Fibroblast of gingiva (primary cell): ENCODE measurements at places on chromosomes 4 and X.

GRCh38 chr4:156999175-156999517, 27.5 kb upstream of the PDGFC start:
- peak; percentile 99 for DNase-seq

- no peak for DNase-seq
These were observed 33.6 kb downstream of the SETD7 start for GRCh38 chr4:139522457-139522856.

DNA sequence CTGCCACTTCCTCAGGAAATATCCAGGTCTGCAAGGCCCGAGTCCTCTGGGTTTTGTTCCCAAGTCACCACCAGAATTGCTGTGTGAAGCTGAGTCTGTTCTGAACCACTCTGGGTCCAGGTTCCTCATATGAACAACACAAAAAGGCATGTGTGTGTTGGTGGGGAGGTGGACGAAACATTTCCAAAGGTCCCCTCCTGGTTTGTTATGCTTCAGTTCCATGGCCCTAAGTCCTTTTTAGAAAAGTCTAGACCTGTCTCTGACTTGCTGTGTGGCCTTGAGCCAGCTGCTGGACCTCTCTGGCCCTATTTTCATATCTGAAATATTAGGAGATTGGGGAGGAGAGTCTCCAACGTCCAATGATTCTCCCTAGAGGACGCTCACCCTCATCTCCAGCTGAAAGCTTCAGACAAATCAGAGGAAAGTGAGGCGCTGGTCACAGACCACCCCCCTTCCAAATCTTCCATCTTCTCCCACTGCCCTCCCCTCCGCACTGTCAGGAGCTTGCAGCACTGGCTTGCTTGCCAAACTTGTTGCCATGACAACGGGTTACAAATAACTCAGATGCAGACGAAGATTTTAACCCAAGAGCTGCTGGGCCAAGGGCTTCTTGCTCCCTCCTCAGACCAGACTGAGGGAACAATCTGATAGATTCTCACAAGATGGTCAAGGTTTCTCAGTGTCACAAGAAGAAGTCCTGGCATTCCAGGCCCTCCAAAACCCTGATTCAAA, 64.5 kb downstream of the SMC1A start:
- peak; percentile 33 for DNase-seq

GRCh38 chrX:10972706-10973105, 138.4 kb upstream of the HCCS start:
- DNase-seq, result peak; percentile 66

DNA sequence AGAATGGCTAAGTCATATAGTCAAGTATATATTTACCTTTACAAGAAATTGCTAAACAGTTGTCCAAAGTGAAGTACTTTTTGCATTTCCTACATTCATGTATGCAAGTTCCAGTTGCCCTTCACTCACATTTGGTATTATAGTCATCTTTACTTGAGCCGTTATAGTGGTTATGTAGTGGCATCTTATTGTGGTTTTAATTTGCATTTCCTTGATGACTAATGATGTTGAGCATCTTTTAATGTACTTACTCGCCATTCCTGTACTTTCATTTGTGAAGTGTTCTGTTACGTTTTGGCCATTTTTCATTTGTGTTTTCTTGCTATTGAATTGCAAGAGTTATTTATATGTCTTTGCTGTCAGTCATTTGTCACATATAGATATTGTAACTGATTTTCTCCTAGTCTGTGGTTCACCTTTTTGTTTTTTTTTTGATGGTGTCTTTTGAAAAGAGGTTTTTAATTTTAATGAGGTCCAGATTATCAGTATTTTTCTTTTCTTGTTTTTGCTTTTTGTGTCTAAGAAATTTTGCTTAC, 27.6 kb downstream of the ARFIP1 start:
- DNase-seq, result peak; percentile 51

- DNase-seq, result no peak
These were observed 5.8 kb downstream of the TAFAZZIN start for GRCh38 chrX:154417157-154417556.

DNA sequence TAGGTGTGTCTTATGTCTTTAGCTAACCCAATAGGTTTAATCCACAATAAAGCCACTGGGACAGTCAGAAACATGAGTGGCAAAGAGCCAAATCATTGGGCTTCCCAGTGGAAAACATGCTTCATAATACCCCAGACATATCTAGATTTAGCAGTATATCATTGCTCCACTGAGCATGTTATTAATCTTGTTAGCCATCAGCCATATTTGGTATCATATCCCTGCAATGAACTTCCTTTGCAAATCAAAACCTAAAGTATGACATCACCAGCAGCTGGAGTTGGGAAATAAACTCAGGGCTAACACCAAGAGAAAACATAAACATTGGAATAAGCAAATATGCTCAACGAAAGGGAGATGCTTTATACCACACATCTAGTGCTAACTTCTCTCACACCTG, 280.8 kb upstream of the NOCT start:
- DNase-seq, result peak; percentile 84

GRCh38 chrX:100379388-100379986, 30.6 kb downstream of the PCDH19 start:
- DNase-seq, result no peak

- no peak for DNase-seq
These were observed 116.4 kb downstream of the ZNF827 start for GRCh38 chr4:145822181-145822580.

- DNase-seq, result no peak
These were observed 2.3 kb downstream of the CDS1 start for GRCh38 chr4:84585251-84585650.

DNA sequence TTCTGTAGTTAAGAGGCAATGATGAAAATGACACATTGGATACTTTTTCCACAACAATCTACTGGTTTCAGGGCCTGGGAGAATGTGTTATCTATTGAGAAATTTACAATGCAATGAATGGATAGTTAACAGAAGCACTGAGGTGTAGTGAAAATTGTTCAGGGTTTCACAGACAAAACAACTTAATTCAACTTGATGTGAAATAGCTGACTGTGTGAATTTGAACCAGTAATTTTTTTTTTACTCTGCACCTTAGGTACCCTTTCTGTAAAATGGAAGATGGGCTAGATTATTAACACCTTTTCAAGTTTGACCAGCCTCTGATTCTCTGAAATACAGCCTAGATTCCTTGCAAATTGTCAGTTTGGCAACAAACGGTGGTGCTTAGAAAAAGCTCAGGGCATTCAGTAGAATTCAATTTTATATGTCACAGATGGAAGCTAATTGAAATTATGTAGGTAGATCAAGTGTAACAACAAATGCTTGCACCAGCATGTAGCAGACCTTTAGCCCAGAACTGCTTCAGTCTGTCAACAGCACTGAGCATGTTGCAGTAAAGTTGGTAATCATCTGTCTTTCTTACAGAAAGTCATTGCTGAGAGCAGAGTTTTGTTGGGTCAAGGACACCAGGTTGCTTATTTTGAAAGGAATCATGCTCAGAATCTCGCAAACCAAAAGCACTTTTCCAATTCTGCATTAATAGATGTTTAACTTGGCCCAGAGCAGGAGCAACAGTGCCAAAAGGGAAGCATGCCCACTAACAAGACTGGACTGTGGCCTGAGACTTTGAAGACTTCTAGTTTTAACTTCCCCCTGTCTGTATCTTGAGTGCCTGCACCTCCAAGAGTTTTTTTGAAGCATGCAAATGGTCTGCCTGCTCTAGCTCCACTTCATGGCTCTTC, 526.6 kb downstream of the PACRGL start:
- DNase-seq, result no peak

GRCh38 chr4:108110450-108110849, 58.3 kb downstream of the LEF1 start:
- no peak for DNase-seq

DNA sequence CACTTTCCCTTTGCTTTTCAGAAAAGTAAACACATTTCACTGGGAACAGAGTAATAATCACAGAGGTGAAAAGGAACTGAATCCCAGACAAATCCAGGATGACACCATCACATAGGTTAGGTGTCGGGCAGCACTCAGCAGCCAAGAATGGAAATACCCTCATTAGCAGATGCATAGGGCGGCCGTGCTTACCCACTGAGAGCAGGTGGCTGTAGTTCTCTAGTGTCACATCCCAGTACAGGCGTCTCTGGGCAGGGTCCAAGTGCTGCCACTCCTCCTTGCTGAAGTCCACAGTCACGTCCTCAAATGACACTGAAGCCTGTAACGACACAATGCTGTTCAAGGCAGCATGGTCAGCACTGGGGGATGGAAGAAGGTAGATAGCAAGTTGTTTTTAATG, 26.9 kb downstream of the ZNF41 start:
- no peak for DNase-seq

GRCh38 chr4:113958766-113959538, 20.5 kb downstream of the ARSJ start:
- DNase-seq, result peak; percentile 81
